ENCODE measurements at places on chromosomes 5 and 9.

DNA sequence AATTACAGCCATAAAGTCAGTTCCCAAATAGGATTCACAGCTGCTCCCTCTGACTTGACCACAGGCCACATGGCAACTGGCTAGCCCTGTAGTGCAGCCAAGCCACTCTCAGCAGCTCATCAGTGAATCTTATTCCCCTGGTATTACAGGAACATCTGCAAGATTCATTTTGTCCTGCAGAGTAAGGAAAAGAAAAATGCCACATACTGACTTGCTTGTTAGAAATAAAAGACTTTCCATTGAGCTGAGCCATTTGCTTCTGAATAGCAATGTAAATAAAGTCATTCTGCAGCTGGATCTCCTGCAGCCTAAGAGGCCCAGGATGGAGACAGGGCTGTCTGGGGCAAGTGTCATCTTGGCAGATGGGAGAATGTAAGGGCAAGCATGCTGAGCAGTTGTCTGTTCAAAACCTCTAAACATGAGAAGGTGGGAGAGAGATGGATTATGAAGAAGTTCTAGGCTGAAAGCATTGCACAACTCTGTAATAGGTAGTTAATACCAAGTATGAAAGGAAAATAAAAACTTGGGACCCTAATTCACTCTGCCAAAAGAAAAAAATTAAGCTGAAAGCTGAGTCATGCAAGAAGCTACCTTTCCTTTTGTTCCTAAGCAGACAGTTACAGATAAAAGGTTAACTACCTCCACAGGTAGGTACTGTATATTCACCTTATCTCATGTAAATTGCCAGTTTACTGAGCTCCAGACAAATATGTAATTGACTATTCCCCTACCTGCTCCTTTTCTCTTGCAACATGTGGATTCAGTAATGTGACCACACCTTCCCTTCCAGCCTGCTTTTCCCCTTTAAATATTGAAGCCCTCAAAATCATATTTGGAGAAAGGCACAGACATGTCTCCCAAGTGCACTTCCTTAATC lies 244.4 kb upstream of the RAI14 start:
- no peak for DNase-seq

DNA sequence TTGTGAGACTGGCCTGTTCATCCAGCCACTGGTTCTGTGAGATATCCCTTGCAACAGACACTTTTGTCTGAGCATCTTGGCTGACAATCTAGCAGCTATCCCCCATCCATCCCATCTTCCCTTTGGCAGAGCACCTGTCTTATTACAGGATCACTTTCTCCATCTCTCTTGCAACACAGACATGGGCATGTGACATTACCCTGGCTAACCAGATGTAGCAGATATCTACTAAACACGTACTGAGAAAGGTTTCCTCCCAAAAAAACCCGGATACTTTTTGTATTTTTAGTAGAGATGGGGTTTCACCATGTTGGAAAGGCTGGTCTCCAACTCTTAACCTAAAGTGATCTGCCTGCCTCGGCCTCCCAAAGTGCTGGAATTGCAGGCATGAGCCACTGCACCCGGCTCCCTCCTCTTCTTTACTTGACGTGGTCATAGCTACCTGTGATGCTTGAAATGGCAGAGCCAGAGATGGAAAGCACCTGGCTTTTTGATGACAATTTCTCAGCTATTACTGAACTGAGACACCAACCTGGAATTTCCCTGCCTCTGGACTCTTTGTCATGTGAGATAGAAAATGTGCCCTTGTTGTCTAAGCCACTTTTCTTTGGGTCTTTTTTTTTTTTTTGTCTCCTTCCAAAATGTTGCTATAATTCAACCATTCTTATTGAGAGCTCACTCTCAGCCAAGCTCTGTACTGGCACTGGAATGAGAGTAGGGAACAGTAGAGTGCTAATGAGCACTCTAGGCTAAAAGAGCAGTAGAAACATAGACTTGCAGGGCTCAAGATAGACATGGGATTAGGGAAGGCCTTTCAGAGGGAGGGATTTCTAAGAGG lies 32.6 kb downstream of the FNBP1 start:
- no peak for DNase-seq

DNA sequence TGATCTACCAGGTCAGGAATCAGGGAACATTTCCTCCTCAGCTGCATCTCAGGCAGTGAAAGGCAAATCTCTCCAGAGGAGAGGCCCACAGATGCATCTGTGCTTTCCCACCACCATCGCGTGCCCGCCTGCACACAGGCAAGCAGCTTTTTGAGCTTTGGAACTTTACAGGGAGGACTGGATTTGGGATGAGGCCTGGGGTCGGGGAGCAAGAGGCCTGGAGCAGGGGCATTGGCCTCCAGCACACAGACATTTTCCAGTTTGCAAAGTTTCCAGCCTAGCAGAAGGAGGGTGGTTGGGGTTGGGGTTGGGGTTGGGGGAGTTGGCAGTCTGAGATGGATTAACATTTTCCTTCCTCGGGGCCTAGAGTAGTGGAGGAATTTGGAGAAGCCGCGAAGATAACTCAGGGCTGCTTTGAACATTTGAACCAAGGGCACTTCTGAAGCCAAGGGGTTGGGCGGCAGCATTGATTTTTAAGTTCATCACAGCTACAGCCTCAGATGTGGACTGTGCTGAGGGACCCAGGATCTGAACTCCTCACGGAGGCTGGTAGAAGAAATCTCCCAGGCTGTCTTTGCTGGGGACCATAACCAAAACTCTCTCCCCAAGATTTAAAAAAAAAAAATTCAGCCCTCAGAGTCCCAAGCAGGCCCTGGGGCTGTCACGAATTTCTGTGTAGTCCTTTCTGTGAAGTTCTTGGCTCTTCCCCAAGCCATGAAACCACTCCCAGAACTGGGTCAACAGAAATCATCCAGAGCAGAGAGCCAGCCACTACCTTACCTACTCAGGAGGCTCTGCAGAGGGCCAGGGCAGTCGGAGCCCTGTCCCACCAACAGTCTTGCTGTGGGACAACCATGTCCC lies 25.6 kb downstream of the C5orf15 start:
- no peak for DNase-seq

- DNase-seq, result no peak
Measured at GRCh38 chr9:133687856-133688761, 50.0 kb downstream of the SARDH start.

- no peak for DNase-seq
Measured at GRCh38 chr9:33289496-33289895, 820 bp upstream of the NFX1 start.

DNA sequence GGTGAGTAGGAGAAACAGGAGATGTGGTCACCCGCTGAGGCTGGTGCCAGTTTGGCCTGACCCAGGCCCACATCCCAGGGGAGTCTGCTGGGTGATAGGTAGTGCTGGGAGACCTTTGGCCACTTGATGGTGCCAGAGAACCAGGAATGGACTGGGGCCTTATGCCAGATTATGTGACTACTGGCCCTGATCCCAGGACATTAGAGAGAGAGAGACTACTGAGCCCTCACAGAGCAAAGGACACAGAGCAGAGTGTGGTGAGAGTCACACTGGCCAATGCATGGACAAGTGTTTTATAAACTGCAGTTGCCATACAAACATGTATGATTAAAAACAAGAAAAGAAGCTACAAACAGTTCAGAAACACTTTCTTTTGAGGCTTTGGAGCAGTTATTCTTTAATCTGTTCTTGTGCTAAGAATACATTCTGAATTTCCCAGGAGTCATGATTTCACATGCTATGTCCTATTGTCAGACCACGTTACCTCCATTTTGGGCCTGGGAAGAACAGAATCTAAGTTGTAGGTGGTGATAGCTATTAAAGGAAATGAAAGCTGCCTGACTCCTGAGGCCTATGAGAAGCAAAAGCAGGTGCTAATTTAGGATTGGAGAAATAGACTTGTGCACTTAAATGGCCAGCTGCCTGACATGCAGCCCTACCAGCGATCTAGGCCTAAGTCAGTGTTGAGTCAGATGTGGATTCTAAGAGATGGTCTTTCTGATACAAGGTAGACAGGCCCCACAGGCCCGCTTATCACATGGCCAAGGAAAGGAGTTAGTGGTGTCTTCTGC lies 32.6 kb upstream of the TMOD1 start:
- peak; percentile 1 for DNase-seq

DNA sequence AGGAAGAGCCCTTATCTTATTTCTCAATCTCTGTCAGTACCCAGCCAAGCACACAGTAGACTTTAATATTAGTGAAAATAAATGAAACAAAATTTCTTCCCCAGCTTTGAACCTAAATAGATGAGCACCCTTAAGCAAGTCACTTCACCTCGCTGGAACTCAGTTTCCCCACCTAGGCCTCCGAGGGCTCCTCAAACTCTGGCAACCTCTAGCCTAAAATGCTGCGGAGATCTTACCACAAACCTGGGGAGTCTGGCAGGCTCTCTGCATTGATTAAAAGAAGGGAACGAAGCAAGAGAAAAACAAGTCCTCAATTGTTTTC lies 326 bp downstream of the RIGI start:
- DNase-seq, result no peak

DNA sequence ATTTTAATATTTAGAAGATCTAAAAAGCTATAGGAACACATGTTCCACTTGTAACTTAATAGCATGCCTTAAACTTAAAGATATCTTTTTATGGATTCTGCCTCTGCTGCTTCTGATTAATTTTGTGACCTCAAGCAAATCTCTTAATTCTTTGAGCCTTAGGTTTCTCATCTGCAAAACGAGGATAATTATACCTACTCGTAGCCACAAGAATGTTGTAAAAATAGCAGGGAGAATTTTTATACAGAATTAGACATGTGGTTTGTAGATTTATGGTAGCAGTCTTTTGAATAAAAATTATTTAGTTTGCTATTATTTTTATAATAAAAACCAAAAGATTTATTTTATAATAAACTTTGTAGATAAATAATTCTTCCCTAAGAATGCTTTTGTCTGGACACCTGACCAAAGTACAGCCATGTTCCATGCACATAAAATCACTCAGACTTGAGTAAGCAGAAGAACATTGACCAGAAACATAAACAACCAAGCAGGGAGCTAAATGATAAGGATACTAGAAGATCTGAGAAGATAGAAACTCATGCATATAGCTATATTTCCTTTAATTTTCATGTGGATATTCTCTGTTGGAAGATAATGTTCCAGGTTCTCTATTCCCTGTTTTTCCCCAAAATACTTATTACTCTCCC lies 18.5 kb downstream of the C9orf85 start:
- no peak for DNase-seq

DNA sequence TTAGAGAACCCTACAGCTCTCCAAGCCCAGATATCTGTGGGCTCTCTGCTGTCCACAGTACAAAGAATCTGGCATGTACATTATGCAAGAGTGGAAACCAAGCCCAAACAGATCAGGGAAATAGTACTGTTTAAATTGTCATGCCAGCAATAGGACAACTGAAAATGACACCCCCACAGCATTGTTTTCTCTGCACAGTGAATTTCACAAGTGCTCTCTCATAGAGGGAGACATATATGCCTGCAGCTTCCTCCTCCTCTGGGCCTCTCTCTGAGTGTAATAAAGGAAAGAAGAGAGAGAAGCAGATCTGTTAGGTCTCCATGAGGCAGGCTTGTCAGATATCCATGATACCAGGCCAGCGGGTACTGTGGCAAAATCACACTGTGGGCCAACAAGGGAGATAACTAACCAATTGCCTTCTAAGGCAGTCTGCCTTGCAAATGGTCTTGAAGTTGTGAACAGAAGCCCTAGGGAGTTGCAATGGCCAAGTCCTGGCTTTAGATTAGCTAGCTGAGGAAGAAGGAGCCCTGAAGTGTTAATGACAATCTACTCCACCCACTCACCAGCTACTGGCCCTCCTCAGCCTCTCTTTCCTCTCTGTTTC lies 54.4 kb upstream of the JMY start:
- DNase-seq, result no peak

DNA sequence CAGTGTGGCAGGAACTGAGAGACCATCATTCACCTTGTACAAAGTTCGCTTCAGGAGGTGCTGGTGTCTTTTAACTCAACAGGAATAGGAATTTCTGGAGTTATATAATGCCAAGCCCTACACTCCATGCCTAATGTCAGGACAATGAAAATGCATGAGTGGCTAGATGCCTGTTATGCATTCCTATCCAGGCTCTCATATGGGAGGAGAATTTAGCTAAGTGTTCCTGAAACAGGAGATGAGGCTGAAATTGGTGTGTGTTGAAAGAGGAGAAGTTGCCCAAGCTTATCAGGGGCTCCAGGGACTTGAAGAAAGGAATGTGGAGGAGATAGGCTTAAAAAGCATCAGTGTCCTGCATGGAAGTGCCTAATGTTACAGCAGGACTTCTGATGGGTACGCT lies 26.8 kb upstream of the PRUNE2 start:
- DNase-seq, result no peak

- DNase-seq, result no peak
Measured at GRCh38 chr5:67014191-67014590, 182.4 kb downstream of the CD180 start.
